Epithelial cell of esophagus (primary cell): ENCODE measurements at places on chromosomes 11 and 22.
A peak's percentile ranks its signal among the peaks of the same experiment; 100 is the strongest.

DNA sequence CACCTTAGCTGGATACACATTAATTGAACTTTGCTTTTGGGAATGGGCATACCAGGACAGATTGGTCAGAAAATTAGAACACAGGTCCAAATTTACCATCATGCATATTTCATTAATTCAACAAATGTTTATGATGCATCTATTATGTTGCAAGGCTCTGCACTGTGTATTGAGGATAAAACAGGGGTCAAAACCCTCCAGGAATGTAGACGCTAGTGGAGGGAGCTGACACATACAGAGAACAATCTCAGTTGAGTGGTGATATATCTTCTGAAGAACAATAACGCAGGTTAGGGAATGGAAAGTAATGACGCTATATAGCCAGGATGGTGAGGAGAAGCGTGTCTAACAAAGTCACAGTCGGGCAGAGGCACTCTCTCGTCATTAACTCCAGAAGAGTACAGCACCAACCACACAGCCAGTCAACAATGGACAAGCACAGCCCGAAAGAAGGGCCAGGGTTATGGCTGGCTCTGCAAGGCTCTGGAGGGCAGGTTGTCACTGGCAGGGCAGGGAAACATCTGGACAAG lies 3.8 kb downstream of the FLI1 start:
- DNase-seq: no peak

- peak; percentile 41 for DNase-seq
These were observed 24.0 kb downstream of the PISD start for GRCh38 chr22:31637891-31638618.

DNA sequence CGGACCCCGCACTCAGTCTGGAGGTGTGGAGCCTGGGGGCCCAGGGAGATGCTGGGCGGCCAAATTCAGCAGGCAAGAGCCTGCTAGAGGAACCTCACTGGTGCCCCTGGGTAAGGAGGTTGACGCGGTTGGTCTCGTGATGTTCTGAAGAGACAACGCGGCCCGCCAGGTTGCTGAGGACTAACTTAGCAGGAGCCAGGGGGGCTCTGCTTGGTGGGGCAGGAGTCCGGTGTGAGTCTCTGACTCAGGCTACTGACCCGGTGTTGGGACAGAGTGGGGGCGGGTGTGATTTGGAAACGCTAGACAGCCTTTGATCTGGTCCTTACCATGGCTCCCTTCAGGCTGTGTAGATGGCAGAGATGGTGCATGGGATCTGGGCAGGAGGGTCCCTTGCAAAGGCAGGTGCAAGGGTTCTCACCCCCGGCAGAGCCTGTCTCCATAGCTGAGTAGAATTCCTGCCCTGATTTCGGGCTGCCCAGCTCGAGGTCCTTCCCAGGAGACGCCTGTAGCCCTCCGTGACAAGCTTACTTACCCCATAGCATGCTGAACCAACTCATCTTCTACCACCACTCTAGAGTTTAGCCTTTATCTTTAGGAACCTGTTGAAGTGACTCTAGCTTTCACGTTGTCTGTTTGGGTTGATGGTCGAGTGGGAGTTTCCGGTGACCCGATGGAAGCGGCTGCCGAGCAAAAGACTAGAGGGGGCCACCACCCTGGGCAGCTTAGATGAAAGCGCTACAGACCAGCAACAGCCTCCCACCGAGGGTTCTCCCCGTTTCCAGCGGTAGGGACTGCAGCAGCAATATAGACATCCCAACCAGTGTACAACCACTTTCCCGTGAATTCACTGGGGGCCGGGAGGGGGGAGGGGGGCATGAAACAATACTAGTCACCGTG lies 38.4 kb downstream of the KCNC1 start:
- no peak for DNase-seq

- no peak for DNase-seq
These were observed 18.0 kb downstream of the PTDSS2 start for GRCh38 chr11:468036-468435.
